ENCODE measurements at places on chromosomes 2 and 18.

DNA sequence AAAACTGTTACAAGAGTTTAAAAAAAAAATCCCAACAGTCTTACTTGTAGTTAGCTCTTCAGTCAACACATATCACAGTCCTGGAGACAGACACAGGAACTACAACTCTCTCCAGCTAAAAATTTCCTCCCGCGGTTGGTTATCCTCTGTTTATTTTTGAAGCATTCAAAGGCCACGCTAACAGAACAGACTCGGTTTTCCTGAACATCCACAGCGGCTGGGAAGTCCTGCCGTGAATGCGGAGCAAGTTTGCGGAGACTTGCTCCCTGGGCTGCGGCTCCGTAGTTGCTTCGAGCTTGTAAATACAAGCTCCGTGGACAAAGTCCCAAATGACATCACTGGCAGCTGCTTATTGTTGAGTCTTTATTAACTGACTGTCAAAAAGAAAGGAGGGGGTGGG, at the start of gene NCKAP5:
Gene NCKAP5 (minus strand): TSS at position 292 of the 400 bp plus-strand sequence. CDS start 50,937 bp downstream, outside the sequence.
- DNase-seq = no peak

- no peak for DNase-seq
These were observed 223.1 kb downstream of the CDH20 start for GRCh38 chr18:61556316-61556715.

DNA sequence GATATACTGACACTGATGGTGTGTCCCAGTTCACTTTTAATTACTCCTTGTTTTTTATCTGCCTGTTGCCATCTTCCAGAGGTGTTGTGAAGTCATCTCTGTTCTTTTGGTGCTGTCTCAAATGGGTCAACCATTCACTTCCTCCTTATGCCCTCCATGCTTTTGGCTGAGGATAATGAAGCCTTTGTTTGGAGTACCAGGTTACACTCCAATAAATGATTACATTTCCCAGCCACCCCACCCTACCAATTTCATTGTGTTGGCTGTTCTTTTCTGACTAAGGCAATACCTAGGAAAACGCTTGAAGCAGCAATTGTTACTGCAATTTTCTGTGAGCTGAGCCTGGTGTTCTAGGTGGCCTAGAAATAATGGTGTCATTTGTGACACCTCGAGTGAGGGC, 29.8 kb upstream of the ACTG2 start:
- no peak for DNase-seq

DNA sequence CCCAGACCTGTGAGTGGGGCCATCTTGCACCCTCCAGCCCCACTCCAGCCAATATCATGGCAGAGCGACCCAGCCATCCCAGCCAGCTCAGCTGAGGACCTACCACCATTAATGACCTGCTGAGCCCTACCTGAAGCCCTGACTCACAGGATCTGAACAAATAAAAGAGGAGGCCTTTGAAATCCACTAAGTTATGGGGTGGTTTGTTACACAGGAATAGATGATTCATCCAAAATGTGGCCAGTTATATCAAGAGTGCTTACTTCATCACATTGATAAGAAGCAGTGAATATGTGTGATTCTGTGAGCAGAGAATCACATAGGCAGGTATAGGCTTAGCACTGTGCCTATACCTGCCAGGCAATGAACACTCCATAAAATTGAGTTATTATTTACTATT, 34.7 kb upstream of the FAM124B start:
- DNase-seq = no peak

- no peak for DNase-seq
These were observed 797 bp downstream of the CTIF start for GRCh38 chr18:48539406-48540250.

DNA sequence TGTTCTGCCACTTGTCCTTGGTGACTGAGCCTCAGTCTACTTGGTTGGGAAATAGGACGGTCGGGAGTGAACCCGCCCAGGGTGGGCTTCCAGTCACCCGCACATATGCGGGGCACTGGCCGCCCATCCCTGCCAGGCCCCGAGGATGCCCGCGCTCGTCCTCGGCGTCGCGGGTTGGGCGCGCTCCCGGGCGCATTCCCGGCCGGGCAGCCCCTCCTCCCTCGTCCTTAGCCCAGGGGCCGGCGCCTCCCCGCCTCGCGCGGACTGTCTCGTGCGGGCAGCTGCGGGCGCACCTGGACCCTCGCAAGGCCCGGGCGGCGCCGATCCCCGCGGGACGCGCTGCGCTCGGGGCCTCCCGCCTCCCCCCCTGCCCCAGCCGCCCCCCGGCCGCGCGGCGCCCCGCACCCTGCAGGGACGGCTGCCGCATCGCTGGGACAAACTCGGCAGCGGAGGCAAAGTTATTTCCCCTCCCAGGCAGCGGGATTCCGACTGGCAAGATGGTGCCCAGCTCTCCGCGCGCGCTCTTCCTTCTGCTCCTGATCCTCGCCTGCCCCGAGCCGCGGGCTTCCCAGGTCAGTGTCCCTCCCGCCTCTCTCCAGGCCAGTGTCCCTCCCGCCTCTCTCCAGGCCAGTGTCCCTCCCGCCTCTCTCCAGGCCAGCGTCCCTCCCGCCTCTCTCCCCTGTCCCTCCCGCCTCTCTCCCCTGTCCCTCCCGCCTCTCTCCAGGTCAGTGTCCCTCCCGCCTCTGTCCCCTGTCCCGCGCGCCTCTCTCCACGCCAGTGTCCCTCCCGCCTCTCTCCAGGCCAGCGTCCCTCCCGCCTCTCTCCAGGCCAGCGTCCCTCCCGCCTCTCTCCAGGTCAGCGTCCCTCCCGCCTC, at the start of gene FBLN7:
Gene FBLN7 (plus strand): TSS at position 227 of the 874 bp plus-strand sequence. CDS start 271 bp downstream, at position 498.
- no peak for DNase-seq

GRCh38 chr2:108912629-108912902, 76.5 kb downstream of the EDAR start:
- DNase-seq = no peak

- no peak for DNase-seq
These were observed 140.4 kb downstream of the MTX2 start for GRCh38 chr2:176409671-176410070.

DNA sequence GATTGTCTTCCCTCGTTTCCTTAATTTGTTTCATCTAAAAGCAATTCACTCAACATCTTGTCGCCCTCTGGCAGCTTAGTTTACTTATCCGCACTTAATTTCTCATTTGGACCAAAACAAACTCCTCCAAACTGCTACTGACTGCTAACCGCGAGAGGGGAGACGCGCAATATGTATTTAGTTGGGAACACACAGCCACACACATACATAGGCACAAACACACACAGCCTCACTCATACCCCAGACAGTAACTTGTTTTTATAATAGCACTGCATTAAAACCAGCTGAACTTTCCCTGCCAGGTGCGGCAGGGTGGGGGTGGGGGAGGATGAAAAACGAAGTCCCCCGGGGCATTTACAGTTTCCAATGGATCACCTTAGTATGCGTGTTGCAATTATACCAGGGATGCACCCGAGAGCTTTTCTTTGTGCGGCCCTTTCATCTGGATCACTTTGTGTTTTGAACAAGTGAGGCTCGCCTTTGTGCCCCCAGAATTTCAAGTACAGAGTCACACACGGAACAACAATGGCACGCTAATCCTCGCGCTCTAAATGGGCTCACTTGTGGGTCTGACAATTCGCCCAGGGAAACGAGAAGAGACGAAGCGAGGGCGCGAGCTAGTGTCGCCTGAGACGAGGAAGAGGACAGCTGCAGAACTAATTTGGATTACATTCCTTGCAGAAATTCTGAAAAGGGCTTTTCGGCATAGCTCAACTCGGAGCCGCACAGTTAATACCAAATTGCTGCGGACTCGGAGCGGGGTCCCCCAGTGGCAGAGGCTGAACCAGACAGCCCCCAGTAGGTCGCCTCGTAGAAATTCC, 2.4 kb downstream of the ERBB4 start:
- no peak for DNase-seq

GRCh38 chr2:236459393-236459792, 110.2 kb upstream of the ACKR3 start:
- no peak for DNase-seq

GRCh38 chr2:100422320-100423055, 5.0 kb upstream of the CHST10 start:
- DNase-seq = no peak

DNA sequence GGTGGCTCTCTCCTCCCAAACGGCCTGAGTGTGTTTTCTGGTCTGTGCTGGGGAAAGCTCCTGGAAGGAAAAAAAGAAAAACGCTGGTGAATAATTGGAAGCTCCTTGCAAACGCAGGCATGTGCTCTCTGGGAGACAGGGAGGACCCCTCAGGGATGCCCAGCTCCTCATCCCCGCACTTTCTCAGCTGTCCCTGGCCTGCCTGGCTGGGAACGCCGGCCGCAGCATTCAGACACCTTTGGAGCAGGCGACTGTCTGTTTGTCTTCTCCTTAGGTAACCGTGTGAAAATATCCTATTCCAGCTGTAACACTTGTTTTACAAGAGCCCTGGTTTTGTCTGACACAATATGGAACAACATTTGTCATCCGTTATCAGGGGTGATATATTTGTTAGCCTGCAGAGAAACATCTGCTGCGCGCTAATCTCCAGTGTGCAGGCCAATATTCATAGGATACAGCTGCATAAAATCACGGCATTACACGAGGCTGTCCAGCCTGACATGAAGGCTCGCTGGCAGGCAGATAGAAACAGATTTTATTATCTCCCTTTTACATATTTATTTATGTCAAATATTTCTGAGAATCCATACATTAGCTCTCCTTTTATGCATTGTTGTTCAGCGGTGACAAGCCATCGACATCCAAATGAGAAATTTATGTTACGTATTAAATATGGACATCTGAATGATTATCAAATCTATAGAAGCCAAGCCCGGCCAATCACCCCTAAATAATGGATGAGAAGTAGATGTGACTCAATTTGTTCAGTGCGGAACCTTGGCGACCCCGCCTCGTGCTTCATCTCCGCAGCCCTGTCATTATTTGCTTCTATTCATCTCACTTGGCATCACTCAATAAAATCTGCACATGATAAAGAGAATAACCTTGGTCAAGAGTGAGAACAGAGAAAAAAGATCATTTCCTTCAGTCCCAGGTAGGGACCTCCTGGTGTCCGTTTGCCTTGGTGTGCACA, 675.1 kb upstream of the SALL3 start:
- no peak for DNase-seq

DNA sequence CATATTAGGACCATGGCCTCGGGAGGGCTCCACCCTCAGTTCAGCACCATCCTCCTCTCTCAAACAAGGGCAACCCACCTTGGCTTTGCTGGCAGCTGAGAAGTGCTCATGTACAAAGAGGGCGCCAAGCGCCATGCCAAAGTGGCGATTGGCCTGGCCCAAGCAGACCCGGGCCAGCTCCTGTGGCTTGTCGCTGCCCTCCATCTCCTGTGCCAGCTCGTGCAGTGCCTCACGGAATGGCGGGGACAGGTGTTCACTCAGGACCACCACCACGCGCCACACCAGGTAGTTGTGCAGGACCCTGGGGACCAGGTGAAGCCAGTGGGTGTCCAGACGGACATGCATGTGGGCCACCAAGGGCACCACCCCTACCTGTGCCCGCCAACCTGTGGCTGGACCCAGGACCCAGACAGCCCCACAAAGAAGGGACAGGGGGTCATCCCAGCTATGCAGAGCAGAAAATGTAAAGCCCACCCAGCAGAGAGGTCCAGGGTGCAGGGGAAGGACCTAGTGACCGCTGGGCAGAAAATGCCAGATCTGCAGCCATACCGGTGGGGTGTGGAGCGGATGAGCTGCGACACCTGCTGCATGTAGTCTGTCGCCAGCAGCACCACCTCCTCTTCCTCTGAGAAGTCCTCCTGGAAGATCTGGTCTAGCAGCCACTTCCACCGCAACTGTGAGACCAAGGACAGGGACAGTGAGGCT, 3.6 kb downstream of the ECEL1 start:
- no peak for DNase-seq

- no peak for DNase-seq
These were observed 25.4 kb downstream of the HDAC4 start for GRCh38 chr2:239375278-239376061.

DNA sequence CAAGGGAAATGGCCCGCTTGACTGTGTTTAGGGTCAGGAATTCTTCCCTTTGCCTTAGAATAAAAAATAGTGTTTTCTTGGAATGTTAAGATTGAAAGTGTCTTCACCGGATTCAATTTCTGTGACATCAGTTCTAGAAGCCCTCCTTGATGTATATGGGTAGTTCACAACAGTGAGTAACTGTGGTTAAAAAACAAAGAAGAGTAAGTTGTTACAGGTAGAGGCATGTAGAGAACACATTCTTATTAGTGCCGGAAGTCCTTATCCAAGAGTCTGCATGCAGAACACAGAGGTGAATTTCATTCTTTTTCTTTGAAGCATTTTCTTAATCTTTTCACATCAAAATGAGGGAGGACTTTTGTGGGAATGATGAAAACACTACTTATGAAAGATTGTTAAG, 105.5 kb downstream of the FMNL2 start:
- DNase-seq = no peak

DNA sequence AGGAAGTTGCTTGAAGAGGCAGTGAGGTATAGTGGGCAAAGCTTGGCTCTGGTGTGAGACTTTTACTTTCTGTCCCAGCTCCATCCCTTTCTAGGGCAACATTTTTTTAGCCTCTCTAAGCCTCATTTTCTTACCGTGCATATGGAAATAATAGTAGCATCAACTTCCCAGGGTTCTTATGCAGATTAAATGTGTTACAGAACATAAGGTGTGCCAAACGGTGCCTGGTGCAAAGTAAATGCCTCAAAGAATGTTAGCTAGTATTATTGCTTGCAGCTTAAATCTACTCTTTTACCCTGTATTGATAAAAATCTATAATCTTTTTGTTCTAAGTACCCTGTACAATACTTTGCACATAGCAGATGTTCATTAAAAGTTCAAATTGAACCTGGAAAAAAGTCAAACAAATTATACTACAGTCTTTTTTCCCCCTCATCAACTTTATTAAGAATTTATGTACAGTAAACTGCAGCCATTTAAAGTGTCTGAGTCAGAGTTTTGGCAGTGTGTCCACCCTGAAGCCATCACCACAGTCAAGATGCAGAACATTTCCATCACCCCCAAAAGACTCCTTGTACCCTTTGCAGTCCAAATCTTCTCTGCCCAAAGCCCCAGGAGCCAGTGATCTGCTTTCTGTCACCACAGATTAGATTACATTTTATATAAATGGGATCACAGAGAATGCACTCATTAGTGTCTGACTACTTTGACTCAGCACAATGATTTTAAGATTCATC, 10.6 kb downstream of the MAPRE2 start:
- DNase-seq = no peak

DNA sequence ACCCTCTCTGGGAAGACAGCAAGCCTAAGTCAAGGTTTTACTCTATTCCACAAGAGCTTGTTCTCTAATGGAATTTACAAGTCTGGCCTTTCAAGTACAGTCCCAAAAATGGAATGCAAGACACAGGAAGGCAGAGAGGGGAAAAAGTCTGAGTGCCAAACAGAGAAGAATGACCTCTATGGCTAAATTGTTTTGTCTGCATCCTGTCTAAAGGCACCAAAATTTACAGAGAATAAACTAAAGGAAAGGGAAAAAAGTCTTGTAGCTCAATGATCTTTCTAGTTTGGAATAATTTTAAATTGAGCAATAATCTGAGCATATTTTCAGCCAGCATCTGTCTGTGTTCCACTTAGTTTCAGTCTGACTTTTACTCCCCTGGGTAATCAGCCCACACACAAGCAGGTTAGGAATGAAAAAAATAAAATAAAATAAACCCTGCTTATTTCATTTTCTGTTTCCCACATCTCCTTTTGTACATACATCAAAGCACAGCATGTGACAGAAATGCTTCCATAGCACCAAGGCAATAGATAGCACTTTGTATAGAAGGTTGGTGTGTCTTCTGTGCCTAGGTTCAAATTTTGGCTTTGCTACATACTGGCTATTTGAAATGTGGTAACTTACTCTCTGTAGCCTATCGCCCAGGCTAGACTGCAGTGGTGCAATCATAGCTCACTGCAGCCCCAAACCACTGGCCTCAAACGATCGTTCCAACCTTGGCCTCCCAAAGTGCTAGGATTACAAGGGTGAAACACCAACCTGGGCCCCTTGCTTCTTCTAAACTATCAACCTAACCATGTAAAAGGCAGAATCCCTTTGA, 105.1 kb downstream of the SLC8A1 start:
- DNase-seq = no peak
